ENCODE measurements at places on chromosomes 13 and 19.

GRCh38 chr13:75694722-75695121, 58.6 kb downstream of the LMO7 start:
- no peak for DNase-seq

DNA sequence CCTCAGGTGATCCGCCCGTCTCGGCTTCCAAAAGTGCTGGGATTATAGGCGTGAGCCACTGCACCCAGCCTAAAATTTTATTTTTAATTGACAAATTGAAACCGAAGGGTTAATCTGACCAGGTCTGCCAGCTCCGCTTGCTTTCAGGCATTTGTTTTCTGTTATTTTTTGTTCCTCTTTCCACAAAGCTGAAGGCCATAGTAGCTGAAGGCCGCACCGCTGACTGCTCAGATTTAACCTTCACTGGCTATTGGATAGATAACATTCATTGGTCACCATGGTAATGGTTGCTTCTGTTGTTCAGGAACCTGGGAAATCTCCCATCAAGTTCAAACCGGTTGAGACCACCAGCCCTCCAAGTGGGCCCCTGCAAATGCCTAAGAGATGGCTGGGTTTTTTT, 124.5 kb upstream of the USP29 start:
- DNase-seq = no peak

DNA sequence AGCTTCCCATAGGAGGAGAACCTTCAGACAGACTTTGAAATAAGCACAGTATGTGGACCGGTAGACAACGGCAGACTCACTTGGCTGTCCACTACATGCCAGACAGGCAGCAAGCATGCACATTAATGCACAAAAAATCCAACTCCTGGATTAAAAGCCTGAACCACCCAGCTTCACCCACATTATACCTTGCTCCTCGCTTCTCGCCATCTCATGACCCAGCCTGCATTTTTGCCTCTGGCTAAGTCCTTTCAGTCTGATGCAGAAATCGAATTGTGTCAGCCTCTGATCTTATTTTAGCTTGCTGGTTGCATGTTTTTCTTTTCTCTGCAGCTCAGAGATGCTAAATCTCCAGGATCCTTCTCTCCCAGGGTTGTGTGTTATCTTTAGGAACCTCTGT, 358.7 kb downstream of the RFC3 start:
- DNase-seq = no peak

- DNase-seq = no peak
Observed at GRCh38 chr19:19137556-19138108, 646 bp downstream of the TMEM161A start.

GRCh38 chr13:45775401-45775963, 73.4 kb downstream of the CBY2 start:
- no peak for DNase-seq

DNA sequence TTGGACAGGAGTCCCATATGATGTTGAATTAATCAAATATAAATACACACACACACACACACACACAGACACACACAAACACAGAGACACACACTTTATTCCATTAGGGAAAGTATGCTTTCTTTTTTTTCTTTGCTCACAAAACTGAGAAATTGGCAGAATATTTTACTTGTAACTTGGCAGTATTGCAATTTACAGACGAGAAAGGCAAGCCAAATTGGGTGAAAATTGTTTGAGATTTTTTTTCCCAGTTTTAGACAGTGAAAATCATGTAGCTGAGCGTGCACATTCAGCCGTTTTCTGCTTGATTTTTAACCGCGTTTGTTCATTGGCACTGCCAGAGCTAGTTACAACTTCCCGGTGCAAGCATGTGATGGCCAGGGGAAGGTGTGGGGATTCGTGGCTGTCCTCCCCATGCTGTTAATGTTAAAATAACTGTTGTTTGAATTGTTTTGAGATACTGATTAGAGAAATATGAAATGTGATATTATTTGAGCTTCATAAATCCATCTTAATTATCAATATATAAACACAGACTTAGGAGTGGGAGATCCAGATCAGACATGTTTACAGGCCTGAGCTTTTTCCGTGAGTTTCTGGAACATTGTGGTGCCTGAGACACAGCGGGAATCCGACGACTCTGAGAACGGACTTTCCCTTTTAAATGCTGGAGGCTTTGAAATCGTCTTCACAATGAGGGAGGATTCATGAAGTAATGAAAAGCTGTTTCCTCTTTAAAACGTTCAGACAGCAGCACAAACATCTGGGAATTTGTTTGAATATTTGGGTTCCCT, 125.5 kb downstream of the KCNRG start:
- no peak for DNase-seq

DNA sequence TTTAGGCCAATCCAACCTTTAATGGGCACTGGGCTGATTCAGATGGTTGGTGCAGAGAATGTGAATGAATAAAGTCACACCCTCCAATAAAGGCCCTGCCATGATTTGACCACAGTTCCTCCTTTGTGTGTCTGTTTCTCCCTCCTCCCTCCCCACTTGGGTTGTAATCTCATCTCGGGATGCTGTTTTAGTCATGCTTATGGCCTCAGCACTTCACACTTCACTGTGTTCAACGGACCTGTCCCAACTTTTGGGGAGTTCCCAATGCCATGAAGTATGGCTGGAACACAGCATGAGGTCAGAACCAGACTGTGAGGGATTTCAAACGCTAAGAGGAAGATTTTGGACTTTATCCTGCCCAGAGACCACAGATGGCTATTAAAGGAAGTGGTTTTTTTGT, 5.6 kb upstream of the RAB8A start:
- no peak for DNase-seq

DNA sequence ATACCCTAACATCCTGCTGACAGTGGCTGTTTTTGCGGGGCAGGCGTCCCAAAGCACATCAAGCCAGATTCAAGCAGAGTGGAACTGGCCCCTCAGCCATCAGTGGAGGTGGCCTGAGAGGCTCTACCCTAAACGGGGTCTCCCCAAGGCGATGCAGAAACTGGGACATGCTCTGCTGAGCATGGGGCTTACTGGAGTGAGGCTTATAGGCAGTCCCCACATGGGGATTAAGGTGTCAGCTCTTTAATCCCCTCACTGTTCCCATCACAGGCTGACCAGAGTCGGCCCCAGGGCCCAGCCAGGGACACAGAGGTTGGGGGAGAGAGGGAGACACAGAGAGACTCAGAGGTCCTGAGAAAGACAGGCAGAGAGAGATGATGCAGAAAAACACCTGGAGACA, 17.0 kb downstream of the CYP2F1 start:
- no peak for DNase-seq

DNA sequence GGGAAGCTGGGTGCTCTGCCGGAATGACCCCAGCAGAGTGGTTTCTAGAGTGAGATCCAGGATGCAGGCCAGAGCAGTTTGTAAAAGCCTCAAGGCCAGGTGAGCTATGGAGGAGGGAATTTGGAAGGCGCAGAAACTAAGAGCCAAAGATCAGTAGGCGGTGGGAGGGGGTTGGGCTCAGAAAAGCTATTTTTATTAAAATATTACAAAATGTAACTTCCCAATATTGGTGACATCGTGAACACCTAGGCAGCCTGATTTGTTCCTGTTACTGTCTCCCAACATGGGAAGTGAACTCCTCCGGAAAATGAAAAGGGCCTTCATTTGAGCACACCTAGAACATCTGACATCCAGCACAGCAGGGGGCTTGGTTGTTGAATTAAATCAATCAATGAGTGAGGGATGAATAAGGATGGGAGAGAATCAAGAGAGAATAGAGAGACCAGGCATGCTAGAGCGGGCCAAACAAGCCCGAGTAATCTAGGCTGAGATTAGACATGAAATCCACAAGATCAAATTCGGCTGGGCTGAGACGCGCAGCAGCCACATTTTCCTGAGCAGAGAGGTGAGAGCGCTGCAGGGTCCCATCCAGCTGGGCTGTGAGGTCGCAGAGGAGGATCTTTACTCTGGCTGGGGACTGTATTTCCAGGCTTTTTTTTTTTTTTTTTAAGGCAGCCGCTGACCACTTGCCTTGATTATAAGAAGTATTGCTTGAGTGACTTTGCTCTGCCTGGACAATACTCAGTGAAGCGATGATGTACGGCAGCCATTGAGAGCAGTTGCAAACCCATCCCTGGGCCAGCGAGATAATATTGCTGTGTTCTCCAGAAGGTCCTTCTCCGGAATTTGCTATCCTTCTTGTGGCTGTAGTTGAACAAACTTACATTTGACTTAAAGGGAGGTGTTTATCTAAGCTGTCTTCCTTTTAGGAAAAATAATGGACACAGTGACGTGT, 178.0 kb upstream of the KL start:
- no peak for DNase-seq

- DNase-seq = no peak
Observed at GRCh38 chr13:111368091-111368490, 47.6 kb downstream of the TEX29 start.

DNA sequence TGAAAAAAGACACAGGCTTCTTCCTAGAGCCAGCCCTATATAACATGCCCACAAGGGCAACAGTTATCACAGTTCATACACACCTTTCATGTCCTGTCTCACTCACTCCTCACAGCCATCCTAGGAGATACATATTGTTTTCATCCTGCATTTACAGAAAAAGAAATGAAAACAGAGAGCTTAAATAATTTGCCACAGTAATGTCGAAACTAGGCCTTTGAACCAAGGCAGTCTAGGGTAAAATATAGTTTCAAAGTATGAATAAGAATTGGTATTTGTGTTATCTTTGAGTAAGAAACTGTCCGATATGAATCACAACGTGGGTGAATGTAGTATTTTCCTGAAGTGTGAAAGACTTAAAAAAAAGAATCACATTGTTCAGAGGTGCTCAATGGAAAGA, 26.8 kb downstream of the CLDN10 start:
- no peak for DNase-seq

DNA sequence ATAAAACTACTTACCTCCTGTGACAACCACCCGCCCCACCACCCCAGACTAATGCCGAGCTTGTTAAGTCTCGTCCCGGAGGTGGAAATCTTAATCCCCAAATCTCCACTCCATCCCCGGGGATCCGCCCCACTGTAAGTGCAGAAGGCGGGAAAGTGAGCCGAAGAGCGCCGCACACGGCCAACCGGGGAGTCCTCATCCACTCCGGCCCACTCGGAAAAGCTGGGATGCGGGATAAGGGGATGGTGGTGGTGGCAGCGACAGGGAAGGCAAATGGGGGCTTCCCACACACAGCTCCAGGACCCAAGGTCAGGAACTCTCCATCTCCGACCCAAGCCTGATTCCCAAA, 621 bp downstream of the FBL start:
- DNase-seq = no peak

DNA sequence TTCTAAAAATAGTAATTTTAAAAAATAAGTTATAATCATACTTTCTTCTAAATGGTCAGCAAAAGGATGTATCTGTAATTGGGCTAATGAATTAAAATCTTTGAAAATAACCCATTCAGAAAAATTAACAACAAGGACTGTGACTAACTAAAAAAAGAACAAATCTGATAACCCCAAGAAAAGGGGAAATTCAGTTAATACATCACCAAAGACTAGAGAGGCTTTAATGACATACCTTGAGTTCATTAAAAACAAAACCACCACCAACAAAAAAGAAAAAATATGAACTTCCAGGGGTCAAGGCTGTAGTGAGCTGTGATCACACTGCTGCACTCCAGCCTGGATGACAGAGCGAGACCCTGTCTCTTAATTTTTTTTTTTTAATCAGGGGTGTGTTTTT, 121.8 kb downstream of the TBC1D4 start:
- no peak for DNase-seq

Measured in activated naive CD8-positive, alpha-beta T cell treated with anti-CD3 and anti-CD28 coated beads, Interleukin-2, amount 10 ng/mL, durations not matched to agents 7 days and 5 days (primary cell).